Thyroid gland (tissue), 4 donors: ENCODE measurements at places on chromosomes 3 and 15.

DNA sequence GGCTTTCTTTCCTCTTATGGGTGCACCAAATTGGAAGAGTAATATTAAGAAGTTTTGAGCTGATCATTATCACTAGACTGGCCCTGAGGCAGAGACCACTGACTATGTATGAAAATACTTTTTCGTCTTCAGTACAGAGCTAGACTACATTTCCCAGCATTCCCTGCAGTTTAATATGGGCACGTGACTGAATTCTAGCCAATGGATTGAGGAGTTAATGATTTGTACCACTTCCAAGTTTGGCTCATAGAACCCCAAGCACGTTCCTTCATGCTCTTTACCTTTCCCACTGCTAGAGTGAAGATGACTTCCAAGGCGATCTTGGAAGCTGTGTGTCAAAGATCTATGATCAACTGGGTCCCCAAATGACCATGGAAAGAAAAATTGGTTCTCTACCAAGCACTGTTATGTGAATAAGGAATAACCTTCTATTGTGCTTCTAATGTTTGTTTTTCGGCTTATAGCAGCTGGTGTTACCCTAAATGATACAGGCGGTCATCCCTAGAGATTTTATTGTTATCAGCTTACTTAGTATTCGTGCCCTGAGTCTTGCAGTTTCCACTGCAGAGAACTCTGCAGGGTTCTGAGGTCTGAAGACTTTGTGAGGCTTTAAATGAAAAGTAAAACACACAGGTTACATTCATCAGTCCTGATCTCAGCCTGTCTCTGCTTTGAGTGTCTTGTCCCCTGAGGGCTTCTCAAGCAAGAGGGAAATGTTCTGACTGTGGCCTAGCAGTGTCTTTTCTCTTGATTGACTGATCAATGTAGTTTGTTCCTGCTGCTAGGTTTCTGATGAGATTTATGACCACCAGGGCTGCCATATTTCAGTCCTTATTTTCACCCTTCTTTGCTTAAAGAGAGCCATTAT is 486.8 kb downstream of the PDCD6IP start:
- no peaks in the 10 kb centered on the region for H3K27me3 ChIP-seq
- H3K27ac ChIP-seq, result no peak overlapping the region
- no peaks in the 10 kb centered on the region for H3K36me3 ChIP-seq
- H3K4me3 ChIP-seq, result no peak overlapping the region

- DNase-seq, result no peak
- no peak overlapping the region for H3K4me3 ChIP-seq
- H3K4me1 ChIP-seq, result no peaks in the 10 kb centered on the region
- no peak overlapping the region for H3K27ac ChIP-seq
Measured at GRCh38 chr3:10386121-10386520, 65.2 kb upstream of the SEC13 start.

- DNase-seq, result no peak
- H3K27ac ChIP-seq, result no peak overlapping the region
- no peaks in the 10 kb centered on the region for H3K36me3 ChIP-seq
- H3K4me3 ChIP-seq, result no peak overlapping the region
- H3K4me1 ChIP-seq, result no peaks in the 10 kb centered on the region
Measured at GRCh38 chr3:153069598-153070510, 92.2 kb upstream of the RAP2B start.

GRCh38 chr3:189305412-189305811 is 133.6 kb downstream of the TPRG1 start:
- no peak overlapping the region for H3K4me3 ChIP-seq
- H3K27ac ChIP-seq, result peak overlapping the region; percentile 96
- H3K36me3 ChIP-seq, result no peaks in the 10 kb centered on the region
- peaks cover 35% of the 10 kb centered on the region for H3K4me1 ChIP-seq
- H3K27me3 ChIP-seq, result no peaks in the 10 kb centered on the region
- DNase-seq, result no peak

DNA sequence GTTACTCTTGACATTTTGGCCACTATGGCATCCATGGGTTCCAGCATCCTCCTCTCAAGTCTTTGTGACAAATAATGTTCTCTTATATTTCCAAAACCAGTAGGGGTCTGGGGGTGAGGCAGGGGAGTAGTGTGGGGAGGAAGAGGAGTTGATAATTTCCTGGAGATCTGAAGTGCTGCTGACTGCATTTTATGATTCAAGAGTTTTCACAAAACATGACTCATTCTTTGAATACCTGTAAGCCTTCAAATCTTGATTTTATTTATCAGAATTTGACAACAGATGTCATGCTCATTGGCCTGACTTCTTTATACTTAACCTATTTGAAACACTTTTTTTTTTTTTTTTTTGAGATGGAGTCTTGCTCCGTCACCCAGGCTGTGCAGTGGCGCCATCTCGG is 98.8 kb upstream of the PLXND1 start:
- H3K4me3 ChIP-seq, result no peak overlapping the region
- H3K4me1 ChIP-seq, result no peaks in the 10 kb centered on the region
- H3K27me3 ChIP-seq, result no peaks in the 10 kb centered on the region
- no peak overlapping the region for H3K27ac ChIP-seq
- H3K36me3 ChIP-seq, result no peaks in the 10 kb centered on the region

DNA sequence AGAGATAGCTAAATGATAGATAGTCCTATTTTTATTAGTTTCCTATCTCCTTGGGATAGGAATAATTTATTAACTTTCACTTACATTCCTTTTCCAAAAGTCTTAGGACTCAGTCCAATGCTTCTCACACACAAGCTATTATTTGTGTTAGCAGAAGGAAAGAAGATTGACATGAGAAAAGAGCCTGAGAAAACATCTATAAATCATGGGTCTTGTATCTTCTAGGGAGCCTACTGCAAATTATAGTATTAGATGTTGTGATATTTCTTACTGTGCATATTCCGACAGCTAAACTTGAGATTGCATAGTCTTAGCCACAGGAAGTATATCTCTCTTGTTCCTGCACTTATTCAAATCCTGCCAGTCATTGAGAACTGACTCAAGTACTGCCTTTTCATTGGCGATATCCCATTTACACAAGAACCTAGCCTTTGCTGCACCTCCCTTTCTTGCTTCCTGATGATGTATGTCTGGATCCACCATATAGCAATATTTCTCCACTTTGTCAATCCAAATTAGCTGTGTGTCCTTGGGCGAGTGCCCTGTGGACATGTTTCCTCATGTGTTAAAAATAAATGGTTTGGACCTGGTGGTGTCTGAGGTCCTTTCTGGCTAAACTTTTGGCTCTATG is 245.1 kb upstream of the LMCD1 start:
- no peak overlapping the region for H3K27ac ChIP-seq
- no peak overlapping the region for H3K4me3 ChIP-seq
- DNase-seq, result no peak
- H3K36me3 ChIP-seq, result no peaks in the 10 kb centered on the region

DNA sequence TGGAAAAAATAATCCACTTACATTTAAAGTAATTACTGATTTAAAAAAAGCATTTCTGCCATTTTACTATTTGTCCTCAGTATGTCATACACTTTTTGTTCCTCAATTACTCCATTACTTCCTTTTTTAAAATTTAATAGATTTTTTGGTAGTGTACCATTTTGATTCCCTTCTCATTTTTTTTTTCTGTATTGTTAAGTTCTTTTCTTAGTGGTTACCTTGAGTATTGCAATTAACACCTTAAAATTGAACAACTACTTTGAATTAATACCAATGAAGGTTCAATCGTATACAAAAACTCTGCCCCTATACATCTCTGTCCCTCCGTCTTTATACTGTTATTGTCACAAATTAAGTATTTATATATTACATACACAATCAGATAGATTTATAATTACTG is 240.6 kb upstream of the LMCD1 start:
- no peaks in the 10 kb centered on the region for H3K27me3 ChIP-seq
- H3K27ac ChIP-seq, result no peak overlapping the region
- H3K4me3 ChIP-seq, result no peak overlapping the region

- H3K27me3 ChIP-seq, result no peaks in the 10 kb centered on the region
- no peak overlapping the region for H3K4me3 ChIP-seq
- no peak for DNase-seq
- H3K27ac ChIP-seq, result no peak overlapping the region
- no peaks in the 10 kb centered on the region for H3K36me3 ChIP-seq
Measured at GRCh38 chr3:126529585-126530170, 5.7 kb downstream of the CHST13 start.

DNA sequence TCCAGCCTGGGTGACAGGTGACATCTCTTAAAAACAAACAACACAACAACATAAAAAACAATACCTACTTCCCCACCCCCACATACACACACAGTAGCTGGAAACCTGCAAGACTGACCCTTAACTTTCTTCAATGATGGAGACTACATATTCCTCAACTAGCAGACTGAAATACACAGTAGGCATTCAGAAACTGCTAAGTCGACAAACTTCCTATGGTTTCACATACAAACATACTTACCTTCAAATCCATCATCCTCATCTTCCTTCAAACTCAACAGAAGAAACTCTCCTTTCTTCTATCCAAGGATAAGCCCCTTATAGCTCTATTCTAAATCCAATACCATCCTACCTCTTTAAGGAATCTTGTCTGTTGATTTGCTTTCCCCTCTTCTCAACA is 30.6 kb downstream of the DCUN1D1 start:
- H3K4me1 ChIP-seq, result no peaks in the 10 kb centered on the region
- no peak overlapping the region for H3K4me3 ChIP-seq
- H3K36me3 ChIP-seq, result peaks cover 11% of the 10 kb centered on the region
- H3K27me3 ChIP-seq, result no peaks in the 10 kb centered on the region

DNA sequence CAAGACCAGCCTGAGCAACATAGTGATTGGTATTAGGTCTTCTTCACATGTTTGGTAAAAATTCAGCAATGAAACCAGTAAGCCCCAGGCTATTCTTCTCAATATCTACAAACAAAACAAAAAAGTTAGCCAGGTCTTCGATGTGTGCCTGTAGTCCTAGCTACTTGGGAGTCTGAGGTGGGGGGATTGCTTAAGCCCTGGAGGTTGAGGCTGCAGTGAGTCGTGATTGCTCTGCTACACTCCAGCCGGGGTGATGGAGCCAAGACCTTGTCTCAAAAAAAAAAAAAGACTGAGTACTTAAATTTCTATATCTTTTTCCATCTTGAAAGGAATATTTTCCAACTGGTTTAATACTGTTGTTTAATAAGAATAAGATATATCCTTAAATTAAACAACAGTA is 106.8 kb downstream of the MBNL1 start:
- DNase-seq, result no peak
- no peak overlapping the region for H3K4me3 ChIP-seq
- no peak overlapping the region for H3K27ac ChIP-seq
- no peaks in the 10 kb centered on the region for H3K27me3 ChIP-seq
- H3K36me3 ChIP-seq, result no peaks in the 10 kb centered on the region

DNA sequence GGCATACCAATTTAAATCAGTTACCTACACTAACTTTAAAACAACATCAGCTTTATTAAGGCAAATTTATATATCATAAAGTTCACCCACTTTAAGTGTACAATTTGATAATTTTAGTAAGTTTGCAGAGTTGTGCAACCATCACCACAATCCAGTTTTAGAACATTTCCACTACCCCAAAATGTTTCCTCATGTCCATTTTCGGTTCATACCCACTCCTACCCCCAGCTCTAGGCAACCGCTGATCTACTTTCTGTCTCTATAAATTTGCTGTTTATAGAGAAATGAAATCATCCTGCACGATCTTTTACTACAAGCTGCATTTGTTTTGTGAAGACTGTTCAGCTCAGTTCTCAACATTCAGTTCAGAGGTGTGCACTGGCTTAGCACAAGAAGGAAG is 31.5 kb upstream of the FAM81A start:
- H3K27ac ChIP-seq, result no peak overlapping the region
- no peaks in the 10 kb centered on the region for H3K27me3 ChIP-seq
- H3K4me3 ChIP-seq, result no peak overlapping the region
- DNase-seq, result no peak
- no peaks in the 10 kb centered on the region for H3K4me1 ChIP-seq

DNA sequence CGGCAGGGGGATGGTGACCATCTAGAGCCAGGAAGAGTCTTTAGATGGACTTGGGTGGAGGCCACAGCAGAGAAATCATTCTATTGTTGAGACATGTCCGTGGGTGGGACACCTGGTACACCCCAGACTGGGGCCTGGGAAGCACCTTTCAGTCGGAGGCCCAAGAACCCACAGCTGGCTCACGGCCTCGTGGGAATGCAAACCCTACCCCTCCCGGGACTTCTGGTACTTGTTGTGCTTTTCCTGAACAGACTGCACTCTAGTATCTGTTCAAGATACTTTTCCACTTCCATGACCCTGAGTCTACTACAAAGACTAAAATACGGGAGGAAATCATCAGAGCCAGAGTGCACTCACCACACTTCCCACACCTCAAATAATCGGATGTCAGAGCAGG is 60.7 kb downstream of the BDH1 start:
- DNase-seq, result no peak
- H3K27ac ChIP-seq, result no peak overlapping the region
- H3K36me3 ChIP-seq, result no peaks in the 10 kb centered on the region
- no peak overlapping the region for H3K4me3 ChIP-seq
- H3K4me1 ChIP-seq, result peaks cover 14% of the 10 kb centered on the region
- no peaks in the 10 kb centered on the region for H3K27me3 ChIP-seq

- H3K27me3 ChIP-seq, result no peaks in the 10 kb centered on the region
- no peak for DNase-seq
- H3K4me1 ChIP-seq, result no peaks in the 10 kb centered on the region
- no peaks in the 10 kb centered on the region for H3K36me3 ChIP-seq
Measured at GRCh38 chr3:32843510-32844321, 25.9 kb downstream of the TRIM71 start.

DNA sequence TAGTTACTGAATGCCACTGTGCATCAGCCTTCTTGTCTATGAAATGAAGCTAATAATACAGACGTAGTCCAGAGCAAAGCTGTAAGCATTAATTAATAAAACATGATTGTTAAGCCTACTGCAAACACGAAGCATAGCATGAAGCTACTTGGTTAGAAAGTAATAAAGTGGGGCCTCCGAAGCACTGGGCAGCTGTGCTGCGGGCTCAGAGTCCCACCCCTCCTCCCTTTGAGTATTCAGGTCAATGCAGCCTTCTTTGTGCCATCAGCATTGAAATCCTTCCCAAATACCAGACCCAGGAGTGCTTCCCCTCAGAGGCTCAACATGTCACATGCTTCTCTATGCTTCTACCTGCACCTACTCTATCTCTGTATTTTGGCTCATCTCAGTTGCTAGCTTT is 1112.6 kb downstream of the IGSF11 start:
- DNase-seq, result no peak
- no peaks in the 10 kb centered on the region for H3K27me3 ChIP-seq
- H3K36me3 ChIP-seq, result no peaks in the 10 kb centered on the region
- H3K4me1 ChIP-seq, result no peaks in the 10 kb centered on the region
- no peak overlapping the region for H3K27ac ChIP-seq

- no peak for DNase-seq
- no peaks in the 10 kb centered on the region for H3K36me3 ChIP-seq
- H3K4me1 ChIP-seq, result peaks cover 8% of the 10 kb centered on the region
Measured at GRCh38 chr3:43686700-43687498, 3.8 kb upstream of the ABHD5 start.

DNA sequence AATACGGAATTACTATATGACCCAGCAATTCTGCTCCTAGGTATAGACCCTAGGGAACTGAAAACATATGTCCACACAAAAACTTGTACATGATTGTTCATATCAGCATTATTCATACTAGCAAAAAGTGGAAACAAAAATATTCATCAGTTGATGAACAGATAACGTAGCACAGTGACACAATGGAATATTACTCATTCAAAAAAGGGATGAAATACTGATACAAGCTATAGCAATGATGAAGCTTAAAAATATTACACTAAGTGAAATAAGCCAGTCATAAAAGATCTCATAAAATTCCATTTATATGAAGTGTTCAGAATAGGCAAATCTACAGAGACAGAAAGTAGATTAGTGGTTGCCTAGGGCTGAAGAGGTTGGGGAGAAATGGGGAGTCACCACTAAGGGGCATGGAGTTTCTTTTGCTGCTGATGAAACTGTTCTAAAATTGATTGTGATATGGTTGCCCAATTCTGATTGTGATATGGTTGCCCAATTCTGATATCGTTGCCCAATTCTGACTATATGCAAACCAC is 10.5 kb downstream of the C15orf61 start:
- H3K27ac ChIP-seq, result no peak overlapping the region
- H3K36me3 ChIP-seq, result no peaks in the 10 kb centered on the region
- no peak for DNase-seq
